ENCODE measurements at places on chromosomes 3 and 15. TPM values are rescaled to one million over a fixed set of nuclear protein-coding genes. Genes with fewer than 3 reads are reported as not detected.

Gene ARNT2
- 2.8 TPM for total RNA-seq

Gene TMCO5A
- total RNA-seq: not detected

Gene ASB14
- total RNA-seq: not detected

Gene GNAT1
- 0.05 TPM for total RNA-seq

Gene GPR176
- 97.2 TPM for total RNA-seq

Gene GUCA1C
- 3.9 TPM for total RNA-seq

Gene CYP1A1
- total RNA-seq: not detected

Gene NMNAT3
- 2.4 TPM for total RNA-seq

Gene SOX14
- not detected for total RNA-seq

Gene ZNF660
- total RNA-seq: 1.4 TPM

Gene DUOX1
- total RNA-seq: 0.35 TPM

Gene CLDN16
- total RNA-seq: 30.2 TPM

Gene PYDC2
- not detected for total RNA-seq

Gene TRH
- not detected for total RNA-seq

Gene P2RY13
- total RNA-seq: not detected

Gene SQOR
- 313 TPM for total RNA-seq

Gene RPSA
- total RNA-seq: 539 TPM

Gene EOMES
- total RNA-seq: not detected

Gene USP19
- 39.2 TPM for total RNA-seq

Gene MORC1
- total RNA-seq: under 0.01 TPM

Gene TRANK1
- 31.1 TPM for total RNA-seq

Gene CNTN6
- total RNA-seq: 0.35 TPM

Gene ROPN1
- not detected for total RNA-seq

Gene FOXL2
- total RNA-seq: 1.8 TPM

Gene LOXL1
- total RNA-seq: 70.7 TPM

Gene CYP8B1
- total RNA-seq: 0.55 TPM

Gene FBXW12
- total RNA-seq: not detected

Gene ANKRD63
- not detected for total RNA-seq
